ENCODE measurements at places on chromosomes 11 and 22.

DNA sequence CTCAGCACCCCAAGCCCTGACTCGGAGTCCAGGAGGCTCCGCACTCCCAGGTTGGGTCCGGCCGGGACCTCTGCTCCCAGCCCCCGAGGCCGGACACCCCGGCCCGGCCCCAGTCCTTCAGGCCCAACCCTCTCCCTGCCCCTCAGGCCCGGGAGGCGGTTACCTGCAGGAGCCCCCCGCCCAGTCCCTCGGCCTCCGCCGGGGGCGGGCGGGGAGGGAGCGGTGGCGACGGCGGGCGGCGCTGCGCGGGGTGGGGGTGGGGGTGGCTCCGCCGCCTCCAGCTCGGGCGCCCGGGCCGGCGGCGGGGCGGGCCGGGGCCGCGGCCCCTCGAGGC is 310 bp downstream of the TCF20 start:
- DNase-seq = no peak

GRCh38 chr11:111454561-111455192 is 57.5 kb downstream of the BTG4 start:
- peak; percentile 55 for DNase-seq

- DNase-seq = no peak
Measured at GRCh38 chr22:25728071-25728470, 13.9 kb upstream of the MYO18B start.

- DNase-seq = no peak
Measured at GRCh38 chr11:30174265-30175020, 56.4 kb upstream of the FSHB start.

GRCh38 chr11:10328314-10329098 is 23.6 kb downstream of the ADM start:
- no peak for DNase-seq

GRCh38 chr11:62360685-62361084 is 23.4 kb downstream of the ASRGL1 start:
- no peak for DNase-seq

DNA sequence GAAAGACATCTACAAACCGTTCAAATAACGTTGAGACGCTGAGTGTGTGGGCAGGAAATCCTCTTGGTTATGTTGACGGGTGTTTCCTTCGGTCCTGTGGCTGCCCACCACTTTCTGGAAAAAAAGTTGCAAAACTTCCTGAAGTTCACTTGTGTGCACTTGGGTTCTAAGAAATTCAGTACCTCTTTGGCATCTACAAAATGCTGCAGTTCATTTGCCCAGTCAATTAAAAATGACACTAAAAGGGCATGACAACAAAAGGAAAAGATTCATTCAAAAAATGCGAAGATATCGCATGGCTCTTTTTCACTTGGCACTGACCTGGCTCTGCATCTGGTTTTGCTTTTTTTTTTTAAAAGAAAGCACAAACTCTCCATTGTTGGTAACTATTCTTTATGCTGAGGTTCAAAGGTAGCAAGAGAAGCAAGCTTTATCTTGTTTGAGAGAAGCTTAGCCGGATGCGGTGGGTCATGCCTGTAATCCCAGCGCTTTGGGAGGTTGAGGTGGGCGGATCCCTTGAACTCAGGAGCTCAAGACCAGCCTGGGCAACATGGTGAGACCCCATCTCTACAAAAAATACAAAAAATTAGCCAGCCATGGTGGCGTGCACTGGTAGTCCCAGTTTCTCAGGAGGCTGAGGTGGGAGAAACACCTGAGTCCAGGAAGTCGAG is 10.6 kb upstream of the XBP1 start:
- peak; percentile 91 for DNase-seq

- DNase-seq = no peak
Measured at GRCh38 chr11:14819596-14819995, 72.4 kb downstream of the CYP2R1 start.

GRCh38 chr11:61532134-61533038 is 23.8 kb downstream of the LRRC10B start:
- peak; percentile 51 for DNase-seq

- DNase-seq = no peak
Measured at GRCh38 chr11:30488304-30488998, 97.7 kb downstream of the MPPED2 start.

- no peak for DNase-seq
Measured at GRCh38 chr22:39994041-39994565, 651 bp upstream of the FAM83F start.

- DNase-seq = no peak
Measured at GRCh38 chr11:12508151-12508751, 130.9 kb downstream of the PARVA start.

GRCh38 chr11:112523951-112524350 is 263.3 kb upstream of the PLET1 start:
- no peak for DNase-seq

DNA sequence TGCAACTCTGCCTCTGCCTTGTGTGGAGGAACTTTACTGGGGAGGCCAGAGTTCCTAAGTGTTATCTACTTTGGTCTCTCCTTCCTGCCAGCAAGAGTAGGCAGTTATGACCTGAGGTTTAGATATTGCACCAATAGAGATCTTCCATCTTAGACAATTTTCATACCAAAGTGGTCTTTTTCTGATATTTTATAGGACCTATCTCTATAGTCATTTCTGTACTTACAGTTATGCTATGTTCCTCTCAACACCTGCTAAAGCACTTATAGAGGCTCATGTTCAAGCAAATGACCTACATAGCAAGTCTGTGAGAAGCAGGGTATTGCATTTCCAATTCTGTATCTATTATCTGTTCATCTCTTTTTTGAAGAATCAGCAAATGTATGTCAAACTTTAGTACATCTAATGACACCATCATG is 80.8 kb downstream of the HORMAD2 start:
- DNase-seq = no peak

GRCh38 chr11:71232364-71232763 is 20.0 kb downstream of the SHANK2 start:
- no peak for DNase-seq

GRCh38 chr11:123454060-123454651 is 24.1 kb downstream of the GRAMD1B start:
- peak; percentile 24 for DNase-seq

GRCh38 chr11:74035264-74035663 is 26.4 kb upstream of the UCP3 start:
- no peak for DNase-seq

DNA sequence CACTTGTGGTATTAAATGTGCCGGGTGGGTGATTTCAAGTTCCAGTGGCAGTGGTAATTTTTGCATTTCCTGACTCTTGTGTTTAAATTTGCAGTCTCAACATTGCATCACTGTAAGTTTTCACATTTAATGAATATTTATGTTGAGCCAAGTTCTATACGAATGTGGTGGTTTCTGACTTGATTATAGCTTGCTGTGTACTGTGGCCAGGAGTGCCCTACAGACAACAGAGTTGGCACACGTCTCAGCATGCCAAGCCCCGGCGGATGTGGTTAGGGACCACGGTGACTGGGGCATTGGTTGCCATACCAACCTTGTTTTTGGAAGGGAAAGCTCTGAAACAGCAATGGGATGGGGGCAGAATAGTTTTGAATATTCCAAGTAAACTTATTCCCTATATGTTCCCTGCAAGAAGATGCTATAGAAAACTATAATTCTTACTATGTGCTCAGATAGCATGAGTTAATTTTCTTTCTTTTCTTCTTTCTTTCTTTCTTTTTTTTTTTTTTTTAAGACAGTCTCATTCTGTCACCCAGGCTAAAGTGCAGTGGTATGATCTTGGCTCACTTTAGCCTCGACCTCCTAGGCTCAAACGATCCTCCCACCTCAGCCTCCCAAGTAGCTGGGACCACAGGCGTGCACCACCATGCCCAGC is 16.0 kb downstream of the ZNRF3 start:
- DNase-seq = peak; percentile 88

DNA sequence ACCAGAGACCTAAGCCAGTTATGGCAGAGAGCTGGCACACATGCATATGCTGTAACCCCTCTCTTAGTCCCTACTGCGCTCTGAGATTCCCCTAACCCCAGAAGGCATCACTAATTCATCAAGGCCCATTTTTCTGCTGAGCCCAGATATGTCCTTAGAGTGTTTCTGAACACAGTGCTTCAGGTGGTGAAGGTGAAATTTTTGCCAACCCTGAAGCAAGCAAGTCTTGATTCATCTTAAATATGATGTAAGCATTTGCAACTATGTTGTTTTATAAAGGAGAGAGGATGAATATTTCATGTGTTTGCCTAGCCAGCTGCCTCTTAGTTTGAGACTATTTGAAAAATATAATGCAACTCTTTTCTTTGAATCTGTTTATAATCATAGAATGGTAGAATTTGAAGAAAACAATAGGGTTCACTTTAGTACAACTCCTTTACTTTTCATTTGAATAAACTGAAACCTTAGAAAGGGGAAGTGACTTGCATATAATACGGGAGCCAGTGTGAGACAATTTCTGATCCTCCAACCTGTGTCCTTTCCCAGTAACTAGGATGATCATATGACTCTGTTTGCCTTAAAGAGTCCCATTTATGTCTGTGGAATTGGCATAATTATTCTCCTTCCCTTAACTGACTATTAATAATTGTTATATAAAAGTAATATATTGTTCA is 194.3 kb upstream of the MTNR1B start:
- DNase-seq = no peak

GRCh38 chr22:48596111-48596850 is 1231.4 kb downstream of the BRD1 start:
- DNase-seq = no peak

- peak; percentile 35 for DNase-seq
Measured at GRCh38 chr22:42080287-42080686, 787 bp downstream of the SMDT1 start.

DNA sequence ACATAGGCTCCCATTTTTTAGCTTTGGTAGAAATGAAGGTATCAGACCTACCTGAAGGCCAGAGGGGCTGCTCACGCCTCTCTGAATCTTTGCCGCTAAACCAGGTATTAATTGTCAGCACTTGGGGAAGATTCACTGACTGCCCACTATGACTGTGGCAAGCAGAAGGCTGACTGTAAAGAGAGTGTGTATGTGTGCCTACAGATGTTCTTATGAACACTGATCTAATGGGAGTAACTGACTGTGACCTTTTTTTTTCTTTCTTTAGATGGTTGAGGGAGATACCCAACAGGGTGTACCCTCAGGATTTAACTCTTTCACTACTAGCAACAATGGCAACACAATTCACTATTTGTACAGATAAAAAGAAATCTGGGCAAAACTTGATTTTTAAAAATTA is at the start of gene RAG2:
Gene RAG2 (minus strand): TSS at position 186 of the 400 bp plus-strand sequence. CDS start 4,068 bp downstream, outside the sequence.
- peak; percentile 75 for DNase-seq

- peak; percentile 24 for DNase-seq
Measured at GRCh38 chr11:117816846-117817367, 7.6 kb downstream of the FXYD2 start.

- DNase-seq = no peak
Measured at GRCh38 chr11:72773291-72773690, 20.6 kb downstream of the STARD10 start.

GRCh38 chr11:75659836-75660235 is 9.0 kb downstream of the MAP6 start:
- no peak for DNase-seq

DNA sequence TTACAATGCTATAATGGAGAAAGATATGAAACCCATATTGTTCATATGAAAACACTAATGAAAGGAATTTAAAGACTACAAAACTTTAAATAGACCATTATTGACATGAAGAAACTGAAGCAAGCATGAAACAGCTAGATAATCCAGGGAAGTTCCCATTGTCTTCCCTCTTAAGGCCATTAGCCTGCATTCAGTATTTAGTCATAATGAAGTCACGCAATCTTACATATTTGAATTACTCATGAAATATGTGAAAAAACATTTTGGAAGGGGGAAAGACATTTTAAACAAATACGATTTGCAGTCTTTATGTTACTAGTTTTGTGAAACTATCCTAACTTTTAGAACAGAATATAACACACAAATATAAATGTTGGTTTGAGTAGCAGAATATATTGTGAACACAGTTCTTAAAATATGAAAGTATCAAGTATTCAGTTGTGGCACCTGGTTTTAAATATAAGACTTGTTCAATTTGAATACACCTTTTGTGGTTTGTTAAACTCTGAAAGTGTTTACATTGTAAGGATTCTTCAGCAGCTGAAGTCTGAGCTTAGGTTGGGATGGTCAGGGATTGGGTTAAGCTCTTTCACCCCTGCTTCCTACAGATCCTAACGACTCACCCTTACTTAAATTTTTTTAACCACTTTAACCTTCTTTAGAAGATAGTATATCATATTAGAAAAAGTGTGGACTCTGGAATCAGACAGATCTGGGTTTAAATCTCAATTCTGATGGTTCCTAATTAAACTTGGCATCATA is 500.3 kb upstream of the TENM4 start:
- DNase-seq = no peak

DNA sequence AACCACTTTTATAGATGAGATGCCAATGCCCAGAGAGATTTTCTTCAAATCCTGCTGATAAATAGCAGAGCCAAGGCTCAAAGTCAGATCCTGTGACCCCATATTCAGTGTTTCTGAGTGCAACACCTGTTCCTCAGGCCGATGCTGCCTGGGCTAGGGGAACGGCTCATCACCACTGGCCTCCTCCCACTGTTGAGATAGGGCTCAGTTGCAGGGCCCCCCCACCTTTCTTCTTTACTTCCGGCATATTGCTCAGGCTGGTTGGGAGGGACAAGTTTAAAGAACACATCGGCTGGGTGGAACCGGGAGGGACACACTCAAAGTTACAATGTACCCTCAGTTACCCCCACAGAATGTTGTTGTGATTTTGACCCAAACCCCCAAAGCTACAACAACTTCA is 88.3 kb upstream of the CRTAM start:
- no peak for DNase-seq

DNA sequence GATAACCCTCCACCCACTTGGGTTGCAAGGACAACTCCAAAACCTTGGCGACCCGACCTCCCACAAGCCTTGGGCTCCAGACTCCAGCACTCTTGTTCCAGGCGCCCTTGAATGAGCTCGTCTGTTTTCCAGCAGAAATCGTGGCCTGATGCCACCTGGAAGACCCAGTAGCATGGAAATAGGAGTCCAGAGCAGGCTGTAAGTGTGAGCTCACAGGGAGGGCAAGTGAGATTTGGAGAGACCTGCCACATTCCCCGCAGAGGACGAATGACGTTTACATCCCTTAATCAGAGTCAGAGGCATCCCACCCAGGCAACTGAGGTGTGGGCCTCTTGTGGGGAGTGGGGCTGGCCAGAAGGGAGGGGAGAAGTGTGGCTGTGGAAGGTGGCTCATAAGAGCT is 71.9 kb downstream of the LDLRAD3 start:
- DNase-seq = no peak

Data from DND-41 (cell line).